ENCODE measurements at places on chromosomes 7 and 10. TPM values are rescaled to one million over a fixed set of nuclear protein-coding genes. Genes with fewer than 3 reads are reported as not detected.

The CUBN gene
- 0.67 TPM for total RNA-seq

The CYP3A5 gene
- total RNA-seq = 0.74 TPM

The NAT16 gene
- total RNA-seq = not detected

The STEAP2 gene
- total RNA-seq = 2.2 TPM

The PDZD7 gene
- 0.52 TPM for total RNA-seq

The PODXL gene
- 2.3 TPM for total RNA-seq

The ZNF365 gene
- 4.2 TPM for total RNA-seq

The COMTD1 gene
- 27.2 TPM for total RNA-seq

The GIMAP7 gene
- not detected for total RNA-seq

The IDI2 gene
- total RNA-seq = not detected

DNA sequence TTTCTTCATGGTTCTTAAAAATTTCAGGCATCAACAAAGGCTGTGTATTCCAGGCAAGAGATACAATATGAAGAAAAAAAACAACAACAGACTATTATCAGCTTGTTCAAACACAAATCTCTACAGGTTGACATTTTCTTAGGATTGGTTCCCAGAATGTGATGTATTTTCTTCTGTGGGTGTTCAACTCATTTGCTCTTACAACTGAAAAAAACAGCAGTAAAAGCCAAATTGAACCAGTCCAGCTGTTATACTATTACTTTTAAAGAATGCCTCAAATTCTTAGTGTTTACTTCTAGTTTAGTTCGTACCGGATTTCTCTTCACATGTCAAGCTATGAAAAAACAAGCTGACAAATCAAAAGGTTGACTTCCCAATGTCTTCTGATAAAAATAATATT, 60.7 kb downstream of the CNTNAP2 start:
- DNase-seq = no peak

GRCh38 chr7:64625114-64626082, 40.5 kb upstream of the ZNF107 start:
- DNase-seq = no peak

DNA sequence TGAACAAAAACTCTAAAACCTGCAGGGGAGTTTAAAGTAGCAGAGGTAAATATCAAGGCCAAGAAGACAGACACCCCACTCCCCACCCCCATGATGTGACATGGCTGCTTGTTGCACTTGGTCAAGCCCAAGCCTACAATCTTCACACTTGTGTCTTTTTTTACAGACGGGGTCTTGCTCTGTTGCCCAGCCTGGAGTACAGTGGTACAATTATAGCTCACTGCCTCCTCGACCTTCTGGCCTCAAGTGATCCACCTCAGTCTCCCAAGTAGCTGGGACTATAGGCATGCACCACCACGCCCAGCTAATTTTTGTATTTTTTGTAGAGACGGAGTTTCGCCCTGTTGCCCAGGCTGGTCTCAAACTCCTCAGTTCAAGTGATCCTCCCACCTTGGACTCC, 71.9 kb upstream of the CYTH3 start:
- DNase-seq = no peak

GRCh38 chr10:127715782-127716378, 21.1 kb upstream of the FOXI2 start:
- peak; percentile 39 for DNase-seq

- DNase-seq = no peak
Observed at GRCh38 chr7:112752576-112752975, 37.6 kb downstream of the TMEM168 start.

DNA sequence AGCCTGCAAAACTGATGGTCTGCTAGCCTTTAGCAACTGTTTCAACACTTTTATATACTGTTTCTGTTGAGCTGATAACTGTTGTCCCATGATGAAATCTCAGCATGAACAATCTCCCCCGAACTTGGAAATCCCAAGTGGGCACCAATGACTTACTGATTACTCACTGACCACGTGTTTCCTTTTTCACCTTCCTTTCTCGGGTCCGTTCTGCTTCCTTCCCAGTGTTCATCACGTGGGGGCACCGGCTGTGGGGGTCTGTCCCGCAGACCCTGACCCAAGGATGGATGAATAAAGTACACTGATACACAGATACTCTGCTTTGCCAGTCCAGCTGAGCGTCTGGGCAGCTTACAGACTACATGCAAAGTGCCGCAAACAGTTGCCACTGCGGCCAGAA, 39.0 kb upstream of the RASGEF1A start:
- no peak for DNase-seq

GRCh38 chr10:7297094-7297493, 113.7 kb downstream of the SFMBT2 start:
- DNase-seq = no peak

DNA sequence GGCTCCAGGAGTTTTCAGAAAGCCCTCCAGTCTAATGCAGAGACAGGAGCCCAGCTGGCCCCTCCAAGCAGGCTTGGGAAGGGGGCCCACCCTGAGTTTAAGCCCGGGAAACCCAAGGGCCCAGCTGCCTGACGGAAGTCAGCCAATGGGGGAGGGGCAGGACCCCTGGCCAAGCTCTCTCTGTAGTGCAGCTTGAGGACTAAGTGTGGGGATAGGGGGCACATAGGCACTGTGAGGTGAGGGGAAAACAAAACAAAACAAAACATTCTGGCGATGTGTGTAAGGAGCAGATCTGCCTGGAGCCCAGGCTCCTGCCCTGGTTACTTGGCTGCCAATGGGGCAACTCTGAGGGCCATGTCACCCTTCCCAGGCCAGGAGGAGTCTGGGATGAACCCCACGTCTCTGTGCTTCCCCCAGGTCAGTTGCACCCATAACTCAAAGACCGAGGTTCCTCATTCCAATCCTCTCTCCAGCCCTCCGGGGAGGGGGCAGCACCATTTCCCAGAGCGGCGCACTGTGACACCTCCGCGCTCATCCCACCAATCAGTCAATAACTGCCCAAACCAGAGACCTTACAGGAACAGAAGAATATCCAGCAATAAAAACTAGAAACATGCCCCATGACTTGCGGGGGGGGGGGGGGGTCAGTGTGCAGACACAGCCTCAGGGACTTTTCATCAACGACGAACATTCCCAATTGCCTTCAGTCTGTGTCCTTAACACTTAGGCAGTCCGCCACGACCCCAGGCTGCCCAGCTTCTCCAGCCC, 1.7 kb downstream of the CXCL12 start:
- DNase-seq = no peak

- no peak for DNase-seq
Observed at GRCh38 chr7:116159711-116160110, 50.6 kb upstream of the TES start.

DNA sequence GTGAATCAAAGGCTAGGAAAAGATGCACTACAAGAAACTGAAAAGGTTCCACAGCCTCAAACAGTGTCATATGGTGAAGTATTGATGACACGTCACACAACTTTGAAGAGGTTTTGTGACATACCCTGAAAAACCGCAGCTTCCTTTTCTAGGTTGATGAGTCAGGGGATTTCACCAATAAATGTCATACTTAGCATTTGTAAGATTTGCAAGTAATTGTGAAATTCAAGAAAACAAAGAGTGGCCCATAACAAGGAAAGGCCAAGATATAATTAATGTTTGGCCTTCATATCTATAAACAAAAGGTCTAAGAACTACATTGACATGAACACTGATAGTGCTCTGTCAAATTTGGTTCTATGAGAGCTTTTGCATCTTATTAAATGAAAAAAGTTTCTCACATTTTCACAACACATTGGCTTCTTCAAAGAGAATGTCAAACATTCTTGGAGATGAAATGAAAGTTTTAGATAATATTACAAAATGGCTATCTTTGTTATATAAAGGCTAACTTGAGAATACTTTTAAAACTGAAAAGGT, 62.0 kb upstream of the NAMPT start:
- DNase-seq = peak; percentile 97

- no peak for DNase-seq
Observed at GRCh38 chr7:158759749-158760444, 55.3 kb upstream of the NCAPG2 start.

DNA sequence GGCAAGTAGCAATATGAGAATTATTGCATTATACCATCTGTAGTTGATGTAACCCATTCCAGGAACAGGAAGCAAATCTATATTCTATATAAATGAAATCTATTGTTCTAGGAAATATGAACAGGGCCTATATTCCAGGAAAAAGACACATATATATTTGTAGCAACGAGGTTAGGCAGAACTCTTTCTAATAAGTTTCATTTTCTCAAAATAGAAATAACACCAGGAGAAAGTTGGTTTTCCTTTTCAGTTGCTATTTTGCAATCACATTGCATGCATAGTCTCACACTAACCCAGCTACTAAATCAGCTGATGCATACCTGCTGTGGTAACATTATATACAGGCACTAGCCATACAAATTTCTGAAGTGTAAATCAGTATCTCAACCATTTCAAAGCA, 6.2 kb upstream of the IFIT2 start:
- no peak for DNase-seq

DNA sequence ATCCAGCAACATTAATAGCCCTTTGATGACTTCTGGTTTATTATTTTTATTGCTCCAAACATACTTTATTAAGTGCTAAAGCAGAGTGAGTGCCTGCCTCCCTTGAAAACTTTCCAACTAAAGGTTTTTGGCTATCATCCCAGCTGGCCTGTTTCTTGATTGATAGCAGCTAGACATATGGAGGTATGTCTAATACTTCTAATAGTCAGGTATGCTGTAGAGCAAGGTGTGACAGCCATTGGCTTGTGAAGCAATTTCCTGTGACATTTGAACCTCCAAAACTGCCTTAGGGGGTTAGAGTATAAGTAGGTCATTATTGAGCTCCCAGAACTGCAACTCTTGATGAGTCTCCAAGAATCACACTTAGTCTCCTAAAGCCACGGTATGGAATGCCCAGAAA, 55.8 kb downstream of the LOXL4 start:
- DNase-seq = no peak

DNA sequence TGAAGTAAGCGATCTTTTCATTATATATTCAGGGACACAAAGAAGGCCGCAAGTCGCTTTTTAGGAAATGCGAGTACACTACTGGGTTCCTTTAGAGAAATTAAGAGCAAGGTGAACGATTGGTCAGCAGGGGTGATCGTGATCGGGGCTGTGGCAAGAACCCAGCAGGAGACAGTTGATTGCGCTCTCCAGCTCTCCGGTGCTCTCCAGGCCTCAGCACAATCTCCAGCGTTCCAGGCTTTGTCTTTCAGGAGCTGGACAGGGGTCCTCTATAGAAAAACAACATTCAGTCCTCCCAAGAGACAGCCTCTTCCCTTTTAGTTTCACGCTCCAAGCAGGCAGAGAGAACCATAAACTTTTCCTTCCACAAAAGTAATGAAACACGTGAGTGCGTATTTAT, 170.5 kb upstream of the KLF6 start:
- DNase-seq = no peak

- DNase-seq = no peak
Observed at GRCh38 chr7:24843821-24844434, 86.7 kb upstream of the GSDME start.

DNA sequence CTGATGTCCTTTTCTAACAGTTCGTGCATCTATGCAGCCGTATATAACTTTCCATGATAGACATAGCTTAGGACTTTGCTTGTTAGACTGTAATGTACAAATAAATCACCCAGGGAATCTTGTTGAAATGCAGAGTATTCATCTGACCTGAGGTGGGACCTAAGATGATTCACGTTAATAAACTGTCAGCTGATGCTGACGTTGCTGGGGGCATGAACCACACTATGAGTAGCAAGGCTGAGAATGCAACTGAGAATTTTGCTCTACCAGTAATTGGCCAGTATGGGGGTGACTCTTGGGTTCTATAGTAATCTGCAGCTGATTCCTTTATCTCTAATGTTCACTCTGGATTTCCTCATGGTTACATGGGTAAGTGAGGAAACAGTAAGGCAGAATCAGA, 130.1 kb upstream of the MALRD1 start:
- DNase-seq = no peak

DNA sequence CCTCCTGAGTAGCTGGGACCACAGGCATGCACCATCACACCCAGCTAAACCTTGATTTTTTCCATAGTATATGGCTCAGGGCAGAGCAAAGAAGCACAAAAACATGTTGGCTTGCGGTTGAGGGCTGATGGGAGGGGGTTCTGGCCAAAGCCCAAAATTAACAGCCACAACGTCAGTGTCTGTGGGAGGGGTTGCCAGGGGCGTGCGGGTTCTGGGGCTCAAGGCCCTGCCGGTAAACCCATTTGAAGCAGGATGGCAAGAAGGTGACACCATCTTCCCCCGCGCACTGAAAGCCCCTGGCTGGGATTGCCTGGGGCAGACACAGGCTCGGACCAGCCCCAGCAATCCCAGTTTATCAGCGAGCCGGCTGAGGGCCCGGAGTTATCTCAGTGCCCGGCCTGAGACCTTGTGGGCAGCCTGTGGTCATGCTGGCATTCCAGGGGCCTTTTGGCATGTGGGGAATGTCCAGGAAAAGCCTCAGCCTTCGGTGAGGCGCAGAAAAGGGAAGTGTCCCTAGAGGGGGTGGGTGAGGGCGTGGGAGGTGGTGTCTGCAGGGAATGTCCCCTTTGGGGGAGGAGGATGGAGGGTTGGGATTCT, 167.7 kb upstream of the TNRC18 start:
- no peak for DNase-seq

GRCh38 chr7:73726083-73726466, 6.6 kb upstream of the STX1A start:
- no peak for DNase-seq

- no peak for DNase-seq
Observed at GRCh38 chr10:45452743-45453452, 78.9 kb downstream of the ALOX5 start.

DNA sequence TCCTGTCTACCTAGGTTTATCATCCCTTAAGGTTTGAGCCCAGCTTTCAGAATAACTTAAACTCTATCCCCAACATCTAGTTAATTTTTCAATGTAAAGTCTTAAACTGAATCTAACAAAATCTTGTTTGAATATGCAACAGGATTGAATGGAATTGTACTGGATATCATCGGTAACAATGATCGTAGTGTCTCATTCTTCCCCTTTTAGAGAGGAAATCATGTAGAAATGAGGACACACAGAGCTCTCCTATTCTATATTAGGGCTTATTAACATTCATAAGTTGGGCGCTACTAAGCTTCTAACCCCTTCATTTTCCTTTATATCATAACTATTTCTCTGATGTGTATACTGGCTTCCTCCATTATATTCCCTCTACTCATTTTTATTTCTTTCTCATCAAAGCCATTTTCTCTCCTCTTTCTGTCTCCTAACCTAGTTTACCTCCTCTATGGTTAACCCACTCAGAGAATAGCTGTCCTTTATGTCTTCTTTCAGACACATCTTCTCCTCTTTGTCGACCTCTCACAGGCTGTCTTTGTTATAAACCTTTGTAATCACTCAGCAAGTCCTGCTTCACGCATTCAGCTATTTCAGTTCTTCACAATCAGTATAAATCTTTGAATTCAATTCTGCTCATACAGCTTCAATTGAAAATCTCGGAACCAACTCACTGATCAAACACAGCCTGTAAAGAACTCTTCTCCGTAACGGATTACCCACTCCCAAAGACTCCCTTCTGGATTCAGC, 1019.0 kb upstream of the C7orf33 start:
- DNase-seq = no peak

DNA sequence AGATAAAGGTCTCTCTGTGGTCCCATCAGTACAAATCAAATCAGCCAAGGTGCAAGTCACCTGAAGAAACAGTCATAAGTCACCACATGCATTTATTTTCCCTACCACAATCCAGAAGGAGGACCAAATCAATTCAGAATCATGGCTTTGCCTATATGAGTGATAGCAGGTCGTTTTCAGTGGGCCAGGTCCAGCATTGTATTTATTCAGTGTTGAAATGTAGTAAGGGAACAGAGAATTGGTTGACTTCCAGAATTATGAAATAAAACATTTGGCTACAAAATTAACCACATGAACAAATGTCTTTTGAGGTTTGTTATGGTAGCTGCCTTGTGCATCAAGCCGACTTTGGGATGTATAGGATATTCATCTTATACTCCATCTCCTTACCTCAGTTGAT, 88.4 kb downstream of the POLR1F start:
- no peak for DNase-seq

GRCh38 chr7:52940481-52940880, 95.0 kb upstream of the POM121L12 start:
- DNase-seq = no peak

Measured in NCI-H460 (cell line).